ENCODE measurements at places on chromosomes 2 and 18.

- DNase-seq, result no peak
Observed at GRCh38 chr18:47254341-47254939, 3.0 kb upstream of the SKOR2 start.

DNA sequence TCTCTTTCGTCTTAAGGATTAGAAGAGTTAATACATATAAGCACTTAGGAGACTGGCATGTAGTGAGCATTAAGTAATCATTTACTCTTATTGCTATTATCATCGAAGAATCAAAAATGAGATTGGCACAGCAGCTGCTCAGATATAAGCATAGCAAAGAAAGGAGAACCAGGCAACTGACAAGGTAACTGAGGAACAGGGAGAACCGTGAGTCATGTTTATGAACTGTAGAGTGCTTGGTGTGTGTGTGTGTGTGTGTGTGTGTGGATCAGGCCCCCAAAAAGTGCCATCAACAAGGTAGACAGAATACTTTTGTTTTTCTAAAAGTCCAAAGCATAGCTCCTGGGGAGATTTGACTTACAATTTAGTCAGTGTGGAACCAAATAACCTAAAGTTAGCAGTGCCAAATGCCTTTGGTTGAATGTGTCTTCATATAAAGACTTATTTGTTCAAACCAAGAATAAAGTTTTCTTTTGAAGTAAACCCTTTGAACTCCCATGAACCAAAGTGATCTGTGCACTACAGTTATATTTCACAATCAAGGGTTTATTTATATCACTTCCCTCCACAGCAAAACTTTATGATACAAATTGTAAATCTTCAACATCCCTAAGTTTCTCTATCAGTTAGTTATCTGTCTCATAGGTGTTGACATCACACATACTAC, 660.6 kb downstream of the NYAP2 start:
- no peak for DNase-seq

DNA sequence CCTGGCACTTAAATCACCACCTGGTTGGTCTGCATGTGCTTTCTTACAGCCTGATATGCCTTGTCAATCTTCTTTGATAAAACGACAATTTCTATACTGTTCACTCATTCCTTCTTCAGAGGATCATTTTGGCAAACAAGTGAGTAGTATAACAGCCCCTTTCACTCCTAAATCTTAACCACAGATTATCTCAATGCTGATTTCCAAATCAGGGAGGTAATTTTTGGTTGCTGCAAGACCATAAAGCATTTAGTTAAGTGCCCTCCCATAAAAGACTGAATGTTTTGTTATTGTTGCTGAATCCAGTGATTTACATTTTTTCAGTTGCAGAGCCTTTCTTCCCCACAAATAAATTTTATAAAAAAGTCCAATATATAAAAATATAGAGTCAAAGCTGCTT, 129.2 kb upstream of the CYP26B1 start:
- DNase-seq, result no peak

DNA sequence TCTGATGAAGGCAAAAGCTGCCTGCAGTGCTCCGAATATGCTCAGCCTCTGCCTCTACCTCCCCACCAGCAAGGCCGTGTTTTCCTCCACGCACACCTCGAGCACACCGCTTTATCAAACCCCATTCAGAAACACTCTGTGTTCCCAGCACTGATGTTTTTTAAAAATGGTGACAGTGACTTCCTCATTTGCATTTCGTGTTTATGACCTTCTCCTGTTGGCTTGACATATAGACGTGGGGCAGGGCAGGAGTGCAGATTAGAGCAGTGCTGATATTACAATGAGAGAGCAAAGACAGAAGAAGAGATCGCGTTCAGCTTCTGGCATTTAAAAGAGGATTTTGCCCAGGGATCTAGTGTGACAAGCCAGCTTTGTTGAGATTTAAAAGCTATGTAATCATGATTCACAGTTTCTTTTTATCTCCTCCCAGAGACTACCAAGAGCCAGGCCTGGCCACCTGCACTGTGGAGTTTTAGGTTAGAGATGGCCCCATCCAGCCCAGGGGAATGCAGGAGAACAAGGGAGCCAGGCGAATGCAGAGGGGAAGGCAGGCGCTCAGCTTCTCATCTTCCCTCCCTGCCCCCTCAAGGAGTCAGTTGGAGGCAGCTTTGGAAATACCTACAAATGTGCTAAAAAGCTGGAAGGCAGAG, 61.5 kb upstream of the NEDD4L start:
- DNase-seq, result no peak

- DNase-seq, result no peak
Observed at GRCh38 chr2:67564076-67564475, 166.9 kb downstream of the ETAA1 start.

GRCh38 chr2:44758591-44758990, 182.9 kb upstream of the SIX3 start:
- no peak for DNase-seq

- no peak for DNase-seq
Observed at GRCh38 chr18:34957864-34958259, 83.4 kb upstream of the MAPRE2 start.

DNA sequence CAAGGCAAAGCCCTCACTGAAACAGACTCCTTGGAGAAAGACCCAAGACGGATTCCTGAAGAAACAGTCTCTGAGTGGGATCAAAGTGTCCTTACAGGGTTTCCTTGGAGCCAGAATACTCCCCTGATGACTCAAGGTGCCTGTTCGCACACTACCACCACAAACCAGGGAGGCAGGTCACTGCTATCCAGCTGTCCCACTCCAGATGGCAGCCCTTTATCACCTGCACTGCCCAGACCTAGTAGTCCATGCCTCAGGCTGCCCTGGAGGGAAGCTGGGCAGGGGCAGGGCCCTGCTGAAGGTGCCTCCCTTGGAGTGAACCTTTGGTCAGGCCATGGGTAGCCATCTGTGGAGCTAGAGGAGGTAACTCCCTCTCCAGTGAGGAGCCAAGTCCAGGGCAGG, 34.1 kb downstream of the TRABD2A start:
- no peak for DNase-seq

- DNase-seq, result no peak
Observed at GRCh38 chr2:181052523-181052891, 72.1 kb downstream of the UBE2E3 start.

GRCh38 chr18:72692595-72692994, 148.5 kb upstream of the CBLN2 start:
- no peak for DNase-seq

DNA sequence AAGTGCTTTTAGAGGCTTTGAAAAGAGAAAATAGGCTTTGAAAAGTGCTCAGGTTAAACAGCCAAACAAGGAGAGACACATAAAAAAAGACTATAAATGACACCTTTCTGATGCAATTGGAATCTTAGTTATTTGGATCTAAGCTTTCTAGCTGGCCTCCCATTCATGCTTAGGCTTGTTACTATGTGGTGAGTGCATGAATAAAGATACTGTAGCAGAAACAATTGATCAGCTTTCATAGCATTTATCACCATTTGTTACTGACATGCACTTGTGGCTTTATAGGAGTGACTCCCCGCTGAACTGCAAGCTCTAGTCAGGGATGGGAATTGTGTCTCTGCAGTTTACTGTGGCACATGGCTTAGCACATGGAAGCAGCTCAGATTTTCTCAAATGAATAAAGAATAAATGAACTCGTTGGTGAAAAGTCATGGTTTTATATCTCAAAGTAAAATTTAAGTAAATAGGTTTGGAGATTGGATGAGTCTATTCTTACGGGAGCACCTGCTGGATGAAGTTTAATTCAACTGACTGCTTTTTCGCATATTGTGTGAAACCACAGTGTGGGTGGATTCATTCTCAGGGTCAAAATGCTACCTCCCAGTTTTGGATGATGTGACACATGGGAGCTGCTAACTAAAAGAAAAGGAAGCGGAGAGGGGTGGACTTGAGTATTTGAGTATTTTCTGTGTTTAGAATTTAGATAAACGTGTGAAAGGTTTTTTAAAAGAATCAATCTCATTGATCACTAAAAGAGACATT, 91.1 kb upstream of the NOL4 start:
- DNase-seq, result no peak

GRCh38 chr18:65610939-65611338, 139.9 kb upstream of the CDH7 start:
- DNase-seq, result no peak

- no peak for DNase-seq
Observed at GRCh38 chr2:15040429-15041084, 408.0 kb downstream of the LRATD1 start.

GRCh38 chr2:225074919-225075681, 32.8 kb upstream of the DOCK10 start:
- DNase-seq, result no peak

DNA sequence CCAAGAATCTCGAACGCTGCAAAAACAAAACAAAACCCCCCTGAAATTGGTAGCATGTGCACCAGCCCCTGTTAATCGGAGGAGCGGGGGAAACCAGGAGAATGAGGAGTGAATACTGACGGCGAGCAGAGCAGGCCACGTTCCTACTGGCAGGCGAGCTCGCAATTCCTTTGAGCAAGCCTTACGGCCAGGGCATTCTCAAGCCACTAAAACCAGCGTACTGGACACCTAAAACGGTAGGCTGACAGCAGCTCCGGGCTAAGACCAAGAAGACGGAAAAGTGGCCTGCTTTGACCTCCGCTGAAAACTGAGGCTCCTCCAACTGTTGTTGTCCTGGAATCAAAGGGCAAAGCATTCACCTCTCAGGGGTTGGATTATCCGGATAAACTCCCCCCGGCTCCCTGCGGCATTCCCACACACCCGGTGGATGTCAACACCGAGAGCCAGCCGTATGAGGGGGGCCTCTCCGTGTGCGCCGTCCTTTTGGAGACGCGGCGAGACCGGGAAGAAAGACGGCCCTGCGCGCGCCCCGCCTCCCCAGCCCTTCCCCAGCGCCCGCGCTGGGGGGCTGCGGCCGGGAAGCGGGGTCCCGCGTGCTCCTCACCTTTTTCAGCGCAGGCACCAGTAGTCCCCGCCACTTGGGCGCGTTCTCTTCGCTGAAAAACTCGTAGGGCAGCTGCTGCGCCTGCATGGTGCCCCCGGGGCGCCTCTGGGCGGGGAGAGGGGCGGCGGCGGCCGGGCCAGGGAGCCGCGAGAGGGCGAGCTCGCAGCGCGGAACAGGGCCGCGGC, 925 bp downstream of the SOS1 start:
- DNase-seq, result peak; percentile 44

- no peak for DNase-seq
Observed at GRCh38 chr2:53911434-53912189, 51.8 kb upstream of the GPR75 start.

- DNase-seq, result no peak
Observed at GRCh38 chr2:207044379-207045362, 105.4 kb downstream of the CPO start.

DNA sequence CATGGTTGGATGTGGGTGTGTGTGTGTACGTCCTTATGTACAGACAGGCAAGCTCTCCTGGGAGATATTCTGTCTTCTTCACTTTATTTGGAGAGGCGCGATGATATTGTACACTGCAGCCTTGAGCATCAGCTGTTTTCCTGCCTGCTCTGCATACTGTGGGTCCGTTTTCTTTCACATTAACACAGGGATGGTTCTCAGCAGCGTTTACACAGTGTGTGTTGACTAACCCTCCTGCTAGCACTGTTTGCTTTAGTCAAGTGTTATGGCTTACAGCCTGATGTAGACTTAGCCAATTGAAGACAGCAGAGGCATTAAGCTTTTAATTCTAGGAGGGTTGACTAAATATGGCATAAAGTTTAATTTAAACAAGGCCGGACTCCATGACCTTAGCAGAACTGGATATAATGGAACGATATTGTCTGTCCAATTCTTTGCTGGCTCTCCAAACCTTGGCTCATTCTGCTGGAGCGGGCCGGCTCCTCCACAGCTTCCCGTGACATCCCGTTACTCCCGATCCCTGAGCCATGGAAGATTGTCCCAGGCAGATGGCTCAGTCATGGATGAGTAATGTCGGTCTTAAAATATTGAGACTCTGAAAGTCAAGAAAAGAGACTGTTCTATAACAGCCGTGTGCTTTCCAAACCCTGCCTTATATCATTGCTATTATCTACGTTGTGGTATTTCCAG, 134.7 kb downstream of the TPGS2 start:
- DNase-seq, result no peak

DNA sequence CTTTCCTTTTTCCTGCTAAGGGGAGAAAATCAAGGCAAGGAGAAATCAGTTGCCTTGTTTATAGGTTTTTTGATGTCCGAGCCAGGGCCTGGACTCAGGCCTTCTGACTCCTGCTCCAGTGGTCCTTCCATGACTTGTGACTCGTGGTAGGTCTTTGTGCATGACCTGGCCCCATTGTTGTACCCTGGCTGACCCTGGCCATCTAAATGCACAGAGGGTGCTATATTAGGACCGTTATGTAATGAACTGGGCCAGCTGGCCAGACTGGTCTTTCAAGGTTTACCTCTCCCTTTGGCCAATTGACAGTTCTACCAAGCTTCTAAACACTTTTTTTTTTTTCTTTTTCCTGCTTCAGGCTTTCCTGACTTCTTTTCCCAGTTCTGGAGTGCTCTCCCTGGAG, 81.1 kb downstream of the SETBP1 start:
- DNase-seq, result no peak

DNA sequence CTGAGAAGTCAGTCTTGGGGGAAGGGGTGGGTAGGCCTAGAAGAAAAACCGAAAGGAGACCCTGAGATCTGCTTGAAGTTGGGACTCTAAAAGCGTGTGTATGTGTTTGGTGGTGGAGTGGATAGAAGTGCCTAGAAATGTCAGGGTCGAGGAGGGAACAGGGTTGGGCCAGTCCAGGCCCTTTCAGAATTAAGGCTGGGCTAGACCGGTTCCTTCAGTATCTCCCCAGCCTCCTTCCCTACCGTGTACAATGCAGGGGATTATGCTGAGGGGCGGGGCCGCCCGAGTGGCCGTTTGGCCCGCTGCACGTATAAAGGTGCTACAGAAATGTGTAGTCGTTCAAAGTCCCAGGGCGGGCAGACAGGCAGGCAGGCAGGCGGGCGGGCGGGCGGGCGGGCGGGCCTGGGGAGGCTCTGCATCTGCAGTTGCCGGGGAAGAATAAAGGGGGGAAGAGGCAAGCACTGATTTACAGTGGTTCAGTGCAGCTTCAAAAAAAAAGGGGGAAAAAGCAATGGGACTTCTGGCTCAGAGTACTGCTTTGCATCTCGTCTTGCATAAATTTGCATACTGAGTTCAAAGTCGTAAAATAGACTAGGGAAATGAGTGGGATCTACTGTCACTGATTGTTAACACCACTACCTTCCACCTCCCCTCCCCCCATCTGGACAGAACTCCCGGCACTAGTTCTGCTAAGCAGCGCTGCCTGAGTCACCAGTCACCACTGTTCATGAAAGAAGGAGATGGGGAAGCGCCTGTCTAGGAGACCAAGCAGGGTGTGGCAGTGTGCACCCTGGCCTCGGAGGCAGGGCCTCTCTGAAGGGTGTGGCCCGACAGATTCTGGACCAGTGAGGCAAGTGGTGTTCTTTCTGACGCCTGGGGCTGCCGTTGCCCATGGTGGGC, 3.6 kb downstream of the IGFBP2 start:
- DNase-seq, result no peak

Measured in effector memory CD4-positive, alpha-beta T cell (primary cell).